ENCODE measurements at places on chromosomes 16 and 17.

GRCh38 chr17:33436321-33436720, 143.2 kb upstream of the ASIC2 start:
- no peak for DNase-seq

DNA sequence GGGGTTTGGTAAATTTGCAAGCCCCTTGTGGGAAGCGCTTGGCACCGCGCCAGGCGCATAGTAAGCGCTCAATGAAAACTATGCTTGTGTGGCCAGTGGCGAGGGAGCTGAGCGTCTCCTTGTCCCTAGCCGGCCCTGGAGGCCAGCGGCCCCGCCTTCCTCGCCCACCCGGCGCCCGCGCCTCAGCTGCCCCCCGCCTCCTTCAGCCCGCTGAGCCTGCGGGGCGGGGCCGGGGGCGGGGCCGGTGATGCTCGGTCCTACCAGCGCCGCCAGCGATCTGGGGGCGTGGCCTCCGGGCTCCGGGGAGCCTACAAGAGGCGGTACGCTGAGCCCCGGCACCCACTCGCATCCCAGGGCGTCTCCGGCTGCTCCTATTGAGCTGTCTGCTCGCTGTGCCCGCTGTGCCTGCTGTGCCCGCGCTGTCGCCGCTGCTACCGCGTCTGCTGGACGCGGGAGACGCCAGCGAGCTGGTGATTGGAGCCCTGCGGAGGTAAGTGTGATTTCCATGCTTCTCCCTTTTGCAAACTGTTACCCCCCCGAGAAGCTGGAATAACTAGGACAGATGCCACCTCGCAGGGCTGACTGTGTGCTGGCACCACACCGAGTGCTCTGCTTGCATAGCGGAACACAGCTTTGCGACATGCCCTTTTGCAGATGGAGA, at the start of gene CRISPLD2:
Gene CRISPLD2, plus strand, starts transcription at position 342 of the 661 bp plus-strand sequence. CDS start 18,511 bp downstream, outside the sequence.
- peak; percentile 99 for DNase-seq

- no peak for DNase-seq
Observed at GRCh38 chr17:56020369-56020768, 132.9 kb upstream of the ANKFN1 start.

GRCh38 chr16:67883872-67884261, 818 bp upstream of the NRN1L start:
- peak; percentile 75 for DNase-seq

DNA sequence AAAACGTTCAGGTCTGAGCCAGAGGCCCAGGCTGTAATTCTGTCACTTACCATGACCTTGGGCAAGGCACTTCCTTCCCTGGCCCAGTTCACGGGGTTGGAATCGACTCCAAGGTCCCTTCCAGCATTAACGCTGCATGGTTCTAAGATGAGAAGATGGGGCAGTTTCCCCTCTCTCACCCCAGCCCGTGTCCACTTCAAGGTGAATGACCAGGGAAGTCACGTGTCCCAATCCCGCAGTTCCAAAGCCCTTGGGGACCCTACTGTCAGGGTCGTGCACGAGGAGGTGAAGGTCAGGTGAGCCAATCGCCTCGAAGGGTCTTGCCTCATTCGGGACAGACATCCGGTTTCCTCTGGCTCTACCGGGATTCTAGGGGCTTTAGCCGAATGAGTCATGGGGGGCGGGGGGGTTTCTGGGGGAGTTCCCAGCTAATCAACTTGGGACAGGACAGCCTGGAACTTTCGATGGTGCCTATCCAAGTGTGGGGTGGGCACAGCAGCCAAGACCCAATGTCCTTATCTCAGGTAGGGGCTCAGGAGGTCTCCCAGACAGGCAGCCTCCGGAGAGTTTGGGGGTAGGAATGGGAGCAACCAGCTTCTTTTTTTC, 762 bp upstream of the CSF3 start:
- no peak for DNase-seq

- peak; percentile 42 for DNase-seq
Observed at GRCh38 chr17:7393613-7394451, 493 bp downstream of the PLSCR3 start.

GRCh38 chr17:11950771-11951519, 46.3 kb downstream of the ZNF18 start:
- no peak for DNase-seq

- no peak for DNase-seq
Observed at GRCh38 chr16:80733407-80733806, 71.0 kb downstream of the CDYL2 start.

GRCh38 chr17:65261152-65261551, 124.0 kb downstream of the RGS9 start:
- no peak for DNase-seq

DNA sequence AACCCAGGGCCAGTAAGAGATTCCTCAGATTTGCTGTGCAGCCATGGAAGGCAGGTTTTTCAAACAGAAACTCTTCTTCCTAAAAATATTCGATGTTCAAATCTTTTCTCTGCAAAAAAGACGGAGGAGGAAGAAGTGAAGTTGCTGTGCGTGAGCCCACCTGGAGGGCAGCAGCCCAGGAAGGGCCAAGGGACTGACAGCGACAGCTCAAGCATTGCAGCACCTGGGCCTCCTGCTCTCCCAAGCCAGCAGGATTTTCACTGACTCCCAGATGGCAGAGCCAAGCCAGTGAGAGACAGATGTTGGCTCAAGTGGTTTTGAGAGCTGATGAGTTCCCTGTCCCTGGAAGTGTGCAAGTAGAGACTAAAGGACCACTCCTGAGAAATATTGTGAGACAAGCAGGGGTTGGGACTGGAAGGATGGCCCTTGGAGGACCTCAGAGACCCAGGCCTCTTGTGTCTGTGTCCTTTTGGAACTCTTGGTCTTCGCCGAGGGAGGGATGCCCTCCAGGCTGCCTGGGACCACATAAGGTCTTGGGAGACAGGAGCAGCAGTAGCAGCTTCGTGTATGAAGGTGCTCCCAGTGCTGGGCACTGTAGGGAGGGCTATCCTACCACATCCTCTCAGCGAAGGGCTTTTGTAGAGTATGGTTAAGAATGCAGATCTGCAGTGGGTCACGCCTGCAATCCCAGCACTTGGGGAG, 29.3 kb upstream of the TNFRSF13B start:
- DNase-seq, result no peak

DNA sequence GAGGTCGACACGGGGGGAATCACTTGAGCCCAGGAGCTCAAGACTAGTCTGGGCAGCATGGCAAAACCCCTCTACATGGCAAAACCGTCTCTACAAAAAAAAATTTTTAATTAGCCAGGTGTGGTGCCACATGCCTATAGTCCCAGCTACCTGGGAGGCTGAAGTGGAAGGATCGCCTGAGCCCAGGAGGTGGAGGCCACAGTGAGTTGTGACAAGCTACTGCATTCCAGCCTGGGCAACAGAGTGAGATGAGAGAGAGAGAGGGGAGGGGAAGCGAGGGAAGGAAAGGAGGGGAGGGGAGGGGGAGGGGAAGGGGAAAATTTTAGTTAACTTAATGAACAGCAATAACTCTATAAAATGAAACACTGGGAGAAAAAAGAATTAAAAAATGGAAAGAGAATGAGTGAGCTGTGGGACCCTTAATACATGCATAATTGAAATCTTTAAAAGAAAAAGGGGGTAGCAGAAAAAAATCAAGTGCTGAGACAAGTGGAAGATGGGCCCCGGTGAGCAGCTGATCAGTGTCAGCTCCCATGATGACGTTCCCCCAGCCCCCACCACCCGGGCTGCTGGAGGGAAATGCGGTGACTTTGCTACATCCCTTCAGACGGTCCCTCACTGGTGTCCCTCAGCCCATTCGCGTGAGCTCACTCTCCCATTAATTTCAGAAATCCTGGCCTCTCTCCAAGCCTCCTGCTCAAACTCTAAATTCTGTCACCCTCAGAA, 2.7 kb downstream of the ASGR2 start:
- DNase-seq, result no peak

DNA sequence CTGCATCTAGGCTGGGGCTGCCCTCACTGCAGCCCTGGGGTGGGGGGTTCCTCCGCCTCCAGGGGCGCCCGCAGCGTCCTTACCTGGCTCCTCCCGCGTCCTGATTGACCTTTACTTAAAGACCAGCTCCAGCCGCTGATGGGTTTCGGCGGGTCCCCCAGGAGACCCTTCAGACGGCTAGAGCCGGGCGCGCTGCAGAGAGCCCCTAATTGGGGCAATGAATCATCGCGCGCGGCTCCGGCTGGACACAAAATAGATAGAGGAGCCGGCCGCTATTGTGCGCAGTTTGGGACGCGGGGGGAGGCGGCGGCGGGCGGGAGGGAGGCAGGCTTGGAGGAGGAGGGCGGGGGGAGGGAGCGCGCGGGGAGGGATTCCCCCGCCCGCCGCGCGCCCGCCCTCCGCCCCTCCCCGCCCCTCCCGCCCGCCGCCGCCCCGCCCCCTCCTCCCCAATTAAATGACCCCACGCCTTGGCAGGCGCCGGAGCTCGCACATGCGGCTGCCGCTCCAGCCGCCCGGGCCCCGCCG, 56.5 kb upstream of the CIBAR2 start:
- peak; percentile 83 for DNase-seq

DNA sequence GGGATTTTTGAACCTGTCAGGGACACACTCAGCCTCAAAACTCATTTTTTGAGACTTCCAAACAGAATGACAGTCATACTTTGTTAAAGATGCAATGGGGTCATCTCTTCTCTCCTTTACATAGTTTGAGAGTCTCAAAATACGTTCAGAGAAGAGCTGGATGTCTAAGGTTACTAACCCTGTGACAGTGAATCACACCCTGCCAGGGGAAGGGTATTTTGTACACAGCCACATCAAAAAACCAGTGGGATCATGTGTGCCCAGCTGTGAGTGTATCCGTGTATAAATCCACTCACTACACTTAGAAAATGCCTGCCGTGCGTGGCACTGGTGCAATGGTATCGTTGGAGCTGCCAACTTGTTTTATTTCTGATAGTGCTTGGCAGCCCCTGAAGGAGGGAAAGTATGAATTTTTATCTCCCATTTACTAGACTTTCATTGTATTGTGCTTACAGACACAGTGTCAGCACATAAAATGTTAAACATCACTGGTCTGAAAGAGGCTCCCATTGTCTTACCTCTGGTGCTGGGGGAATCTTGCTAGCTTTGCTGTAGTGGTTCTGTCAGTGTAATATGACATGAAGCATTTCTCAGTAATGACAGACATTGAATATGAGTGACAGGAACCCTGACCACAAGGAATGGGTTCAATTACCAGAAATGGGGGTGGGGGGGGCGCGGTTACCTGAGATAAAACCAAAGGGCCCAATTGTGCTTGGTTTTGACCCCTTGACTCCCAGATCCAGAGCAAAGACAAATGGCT, 256.3 kb downstream of the FTO start:
- DNase-seq, result no peak

Data from glutamatergic neuron (in vitro differentiated cells).